ENCODE measurements at places on chromosomes 7 and 10.

DNA sequence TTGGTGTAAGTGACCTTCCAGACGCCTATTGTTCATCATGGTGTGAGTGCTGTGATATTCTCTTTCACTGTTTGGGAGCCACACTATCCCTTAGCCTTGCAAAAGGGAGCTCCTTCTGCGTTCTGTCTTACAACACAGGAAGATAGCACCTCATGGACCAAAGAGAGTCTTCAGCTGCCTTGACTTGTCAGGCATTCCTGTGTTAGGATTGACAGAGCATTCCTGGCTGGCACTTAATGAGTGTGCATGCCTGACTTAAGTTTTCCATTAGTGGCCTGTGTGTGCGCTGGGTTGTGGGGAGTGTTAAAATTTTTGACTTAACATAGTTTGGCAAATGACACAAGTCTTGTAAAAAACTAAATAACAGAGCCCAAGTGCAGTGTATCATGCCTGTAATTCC lies 21.9 kb upstream of the MSRB2 start:
- DNase-seq = no peak

DNA sequence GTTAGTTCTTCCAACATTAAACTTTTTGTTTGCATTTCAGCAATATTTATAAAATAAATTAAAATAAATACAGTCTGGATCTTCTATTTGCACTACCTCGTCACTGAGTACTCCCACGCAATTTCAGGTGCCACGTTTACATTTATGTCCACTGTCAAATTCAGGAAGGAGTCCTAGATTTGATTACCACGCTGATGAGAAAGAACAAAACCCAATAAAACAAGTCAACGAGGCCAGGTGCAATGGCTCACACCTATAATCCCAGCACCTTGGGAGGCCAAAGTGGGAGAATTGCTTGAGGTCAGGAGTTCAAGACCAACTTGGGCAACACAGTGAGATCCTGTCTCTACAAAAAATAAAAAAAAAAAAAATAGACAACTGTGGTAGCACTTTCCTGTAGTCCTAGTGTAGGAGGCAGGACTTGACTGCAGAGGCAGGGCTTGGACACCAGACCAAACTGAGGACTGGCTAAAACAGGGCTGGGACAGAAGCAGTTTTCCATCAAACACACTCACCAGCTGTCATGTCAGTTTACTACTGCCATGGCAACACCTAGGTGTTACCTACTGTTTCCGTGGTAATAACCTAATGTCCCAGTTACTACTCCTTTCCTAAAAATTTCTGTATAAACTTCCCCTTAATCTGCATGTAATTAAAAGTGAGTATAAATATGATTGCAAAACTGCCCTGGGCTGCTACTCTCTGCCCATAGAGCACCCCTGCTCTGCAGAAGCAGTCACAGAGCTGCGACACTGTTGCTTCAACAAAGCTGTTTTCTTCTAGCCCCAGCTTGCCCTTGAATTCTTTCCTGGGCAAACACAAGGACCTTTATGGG lies 341.7 kb downstream of the PARD3 start:
- DNase-seq = no peak

GRCh38 chr10:80493522-80494051 lies 39.5 kb downstream of the TSPAN14 start:
- DNase-seq = no peak

DNA sequence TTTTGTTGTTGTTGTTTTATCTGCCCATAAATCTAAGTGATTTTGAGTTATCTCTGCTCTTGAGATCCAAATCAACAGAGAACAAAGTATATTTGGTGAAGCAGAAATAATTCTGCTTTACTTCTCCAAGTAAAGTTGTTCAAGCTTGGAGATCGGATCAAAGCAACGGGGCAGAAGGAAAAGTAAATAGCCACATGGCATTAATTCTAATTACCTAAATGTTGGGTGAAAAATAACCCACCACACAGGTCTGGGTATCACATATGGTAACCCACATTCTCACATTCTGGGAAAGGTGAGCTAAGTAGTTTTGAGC lies 3.1 kb downstream of the NRP1 start:
- DNase-seq = no peak

GRCh38 chr10:23886355-23886754 lies 322.6 kb upstream of the KIAA1217 start:
- DNase-seq = peak; percentile 22

DNA sequence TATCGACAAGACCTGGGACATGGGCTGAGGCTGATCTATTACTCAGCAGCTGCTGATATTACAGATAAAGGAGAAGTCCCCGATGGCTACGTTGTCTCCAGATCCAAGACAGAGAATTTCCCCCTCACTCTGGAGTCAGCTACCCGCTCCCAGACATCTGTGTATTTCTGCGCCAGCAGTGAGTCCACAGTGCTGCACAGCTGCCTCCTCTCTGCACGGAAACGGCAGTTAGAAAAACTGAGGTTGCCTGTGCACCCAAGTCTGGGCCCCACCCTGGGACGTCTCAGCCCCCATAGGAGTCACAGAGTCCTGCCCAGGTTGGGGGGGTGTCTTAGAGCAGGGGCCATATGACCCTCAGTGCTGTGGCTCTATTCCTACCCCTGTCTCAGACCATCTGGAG lies 167.4 kb upstream of the PRSS58 start:
- DNase-seq = no peak

All from WTC11 (cell line).